ENCODE measurements at places on chromosomes 1 and 21.

DNA sequence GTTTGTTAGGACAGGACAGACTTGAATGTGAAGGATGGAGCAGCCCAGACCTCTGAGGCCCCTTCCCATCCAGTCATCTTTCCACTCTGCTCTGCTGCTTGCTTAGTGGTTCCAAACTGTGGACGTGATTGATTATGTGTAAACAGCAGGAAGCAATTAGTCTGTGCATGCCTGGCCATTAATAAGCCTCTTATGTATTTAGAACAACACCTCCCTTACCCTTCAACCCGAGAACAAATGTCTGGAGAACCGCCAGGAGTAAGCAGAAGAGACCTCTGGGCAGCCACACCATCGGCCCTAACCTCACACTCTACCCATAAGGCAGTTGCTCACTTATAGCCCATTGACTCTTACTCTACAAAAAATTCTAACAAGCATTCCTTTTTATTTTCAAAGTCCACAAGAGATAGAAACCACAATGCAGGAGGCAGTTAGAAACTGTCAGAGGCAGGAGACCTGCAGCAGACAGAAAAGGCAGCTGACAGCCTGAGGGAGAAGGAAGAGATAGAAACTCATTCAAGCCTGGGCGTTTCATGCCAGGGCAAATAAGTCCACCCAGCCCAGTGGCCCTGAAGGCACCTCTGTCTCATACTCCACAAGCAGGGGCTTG lies 5.8 kb upstream of the EPHA8 start:
- no peak for DNase-seq

DNA sequence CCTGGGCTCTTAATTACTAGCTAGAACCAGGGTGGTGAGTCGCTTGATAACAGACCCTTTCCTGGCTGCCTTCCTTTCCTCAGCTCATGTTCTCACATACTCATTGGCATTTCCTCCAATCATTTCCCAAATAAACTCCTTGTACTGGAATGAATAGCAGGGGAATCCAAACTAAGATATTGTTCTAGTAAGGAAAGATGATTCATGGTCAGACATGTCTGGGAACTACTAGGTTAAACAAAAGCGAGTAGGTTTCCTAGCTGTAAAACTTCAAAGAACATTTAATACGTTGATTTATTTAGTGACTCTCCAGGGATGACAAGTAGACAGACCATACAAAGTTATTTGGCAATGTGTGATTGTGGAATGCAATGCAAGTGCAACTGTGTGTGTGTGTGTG lies 121.2 kb upstream of the KCNJ6 start:
- no peak for DNase-seq

DNA sequence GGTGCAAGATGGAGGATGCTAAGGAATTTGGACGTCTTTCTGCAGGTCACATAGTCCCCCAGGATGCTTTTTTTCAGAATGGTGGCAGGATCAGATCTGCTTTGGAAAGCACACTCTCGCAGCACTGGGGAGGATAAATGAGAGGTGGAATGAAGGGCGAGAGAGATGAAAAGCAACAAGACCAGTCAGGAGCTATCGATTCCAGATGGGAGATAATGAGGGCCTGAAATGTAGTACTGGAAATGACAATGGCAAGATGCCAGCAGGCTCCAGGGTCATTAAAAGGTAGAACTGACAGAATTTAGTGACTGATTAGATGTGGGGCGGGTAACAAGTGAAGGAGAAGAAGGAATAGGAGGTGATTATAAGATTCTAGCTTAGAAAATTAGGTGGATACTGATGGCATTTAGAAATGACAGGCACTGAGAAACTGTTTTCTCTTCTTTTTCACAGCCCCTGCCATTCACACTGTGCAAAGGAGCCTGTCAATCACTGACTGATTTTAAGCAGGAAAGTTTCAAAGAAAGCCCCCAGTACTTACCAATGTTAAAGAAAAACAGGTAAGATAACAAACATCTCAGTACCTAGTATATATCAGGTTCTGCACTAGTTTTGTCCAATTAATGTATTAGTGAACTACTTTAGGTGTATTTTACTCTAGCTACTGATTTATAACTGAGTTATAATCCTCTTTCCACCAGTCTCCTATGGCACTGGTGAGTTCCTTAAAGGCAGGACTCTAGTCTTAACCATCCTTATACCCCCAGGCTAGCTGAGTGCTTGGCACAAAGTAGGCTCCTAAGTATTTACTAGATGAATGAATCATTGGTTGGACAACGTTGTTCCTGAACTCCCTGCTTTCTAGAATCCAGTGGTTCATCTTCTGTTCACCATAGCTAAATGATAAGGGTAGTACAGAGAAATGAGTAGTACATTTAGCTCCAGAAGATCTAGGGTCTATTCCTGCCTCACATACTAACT lies 9.2 kb downstream of the PIGM start:
- no peak for DNase-seq

- no peak for DNase-seq
Observed at GRCh38 chr1:48039088-48040054, 42.2 kb upstream of the TRABD2B start.

DNA sequence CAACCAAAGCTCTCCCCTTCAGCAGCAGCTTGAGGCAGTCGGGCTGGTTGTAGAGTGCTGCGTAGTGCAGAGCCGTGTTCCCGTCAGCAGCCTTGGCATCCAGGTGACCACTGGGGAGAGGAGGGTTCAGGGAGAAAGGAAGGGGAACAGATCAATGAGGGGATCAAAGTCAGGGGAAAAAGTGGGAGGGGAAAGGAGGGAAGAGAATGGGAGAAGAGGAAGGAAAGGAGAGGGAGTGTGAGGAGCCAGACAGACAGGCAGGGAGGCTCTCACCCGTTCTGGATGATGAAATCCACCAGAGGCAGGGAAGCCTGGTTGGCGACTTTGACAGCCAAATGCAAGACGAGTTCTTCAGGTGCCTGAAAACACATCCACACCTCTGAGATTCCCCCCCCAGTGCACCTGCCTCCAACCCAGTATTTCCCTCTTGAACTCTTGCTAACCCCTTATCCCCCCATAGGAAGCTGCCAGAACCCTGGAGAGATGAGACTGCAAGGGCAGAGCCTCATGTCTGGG lies 9.8 kb upstream of the TCEA3 start:
- DNase-seq: no peak

DNA sequence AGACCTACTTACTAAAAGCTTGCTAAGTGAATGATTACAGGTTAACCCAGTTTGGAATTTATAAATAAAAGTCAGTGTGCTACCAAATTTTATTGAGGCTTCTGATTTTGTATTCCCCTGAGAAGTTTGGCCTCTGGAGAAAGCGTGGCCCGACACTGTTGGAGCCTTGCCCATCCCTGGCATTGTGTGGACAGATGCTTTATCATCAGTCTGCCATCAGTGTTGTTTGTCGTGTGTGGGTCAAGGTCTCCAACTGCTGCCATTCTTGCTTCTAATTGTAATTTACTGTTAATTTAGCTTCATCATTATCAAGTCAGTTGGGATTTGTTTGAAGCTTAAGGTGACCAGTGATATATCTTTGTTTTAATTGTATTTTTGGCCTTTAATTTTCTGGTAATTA lies 62.0 kb upstream of the LPGAT1 start:
- DNase-seq: no peak

- no peak for DNase-seq
Observed at GRCh38 chr1:16385659-16386453, 18.8 kb downstream of the SZRD1 start.

- no peak for DNase-seq
Observed at GRCh38 chr1:6794164-6794563, 8.9 kb downstream of the CAMTA1 start.

GRCh38 chr1:36573445-36573844 lies 90.7 kb upstream of the CSF3R start:
- no peak for DNase-seq

DNA sequence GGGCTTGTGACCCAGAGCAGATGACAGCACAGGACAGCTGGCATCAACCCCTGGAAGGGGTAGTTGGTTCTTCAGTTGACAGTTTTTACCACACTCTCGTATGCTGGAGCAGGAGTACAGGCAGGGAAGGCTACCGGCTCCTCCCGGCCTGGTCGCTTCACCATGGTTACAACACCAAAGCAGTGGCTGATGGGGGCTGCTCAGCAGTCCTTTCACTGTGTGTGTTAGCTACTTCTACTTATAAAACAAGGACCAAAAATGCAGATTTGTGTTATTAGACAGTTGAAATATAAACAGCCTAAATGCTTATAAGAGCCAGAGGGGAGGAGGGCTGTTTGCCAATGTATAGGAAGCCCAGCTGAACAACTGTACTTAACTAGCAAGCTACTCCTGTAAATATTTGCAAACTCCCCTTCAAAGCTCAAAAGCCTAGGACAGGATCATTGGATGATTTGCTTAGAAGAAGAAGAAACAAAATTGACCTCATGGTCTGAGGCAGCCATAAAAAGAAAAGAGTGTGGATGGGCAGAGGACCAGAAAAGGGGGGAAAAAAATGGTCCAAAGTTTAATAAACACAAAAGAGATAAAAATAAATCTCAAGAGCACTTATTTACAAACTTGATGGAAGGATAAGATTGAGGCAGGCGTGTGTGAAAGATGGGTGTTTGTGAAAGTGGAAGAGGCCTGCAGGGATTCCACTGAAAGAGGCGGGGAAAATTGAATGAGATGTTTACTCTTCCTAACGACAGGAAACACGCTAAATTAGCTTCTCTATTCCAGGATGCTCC lies 57.1 kb downstream of the TGFB2 start:
- no peak for DNase-seq

- DNase-seq: peak; percentile 43
Observed at GRCh38 chr1:54488065-54488750, 59.8 kb upstream of the ACOT11 start.

- DNase-seq: no peak
Observed at GRCh38 chr1:61160526-61160925, 78.2 kb downstream of the NFIA start.

- DNase-seq: no peak
Observed at GRCh38 chr1:98557895-98558294, 103.6 kb upstream of the SNX7 start.

DNA sequence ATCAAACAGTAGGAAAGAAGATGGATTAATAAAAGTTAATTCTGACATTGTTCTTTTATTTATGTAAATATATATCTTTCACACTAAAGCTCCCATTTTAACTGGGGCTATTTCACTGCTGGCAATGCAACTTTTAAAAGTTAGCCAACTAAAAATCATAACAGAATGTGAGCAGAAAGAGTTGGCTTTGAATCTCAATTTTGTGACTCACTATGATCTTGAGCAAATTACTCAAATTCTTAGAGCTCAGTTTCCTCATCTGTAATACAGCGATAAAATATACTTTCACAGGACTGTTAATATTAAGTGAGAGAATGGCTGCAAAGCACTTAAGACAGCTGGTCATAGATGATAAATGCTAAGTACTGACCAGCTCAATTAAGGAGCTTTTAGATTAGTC lies 10.8 kb downstream of the EFCAB14 start:
- no peak for DNase-seq

- DNase-seq: no peak
Observed at GRCh38 chr1:205961405-205961804, 18.1 kb upstream of the SLC26A9 start.

DNA sequence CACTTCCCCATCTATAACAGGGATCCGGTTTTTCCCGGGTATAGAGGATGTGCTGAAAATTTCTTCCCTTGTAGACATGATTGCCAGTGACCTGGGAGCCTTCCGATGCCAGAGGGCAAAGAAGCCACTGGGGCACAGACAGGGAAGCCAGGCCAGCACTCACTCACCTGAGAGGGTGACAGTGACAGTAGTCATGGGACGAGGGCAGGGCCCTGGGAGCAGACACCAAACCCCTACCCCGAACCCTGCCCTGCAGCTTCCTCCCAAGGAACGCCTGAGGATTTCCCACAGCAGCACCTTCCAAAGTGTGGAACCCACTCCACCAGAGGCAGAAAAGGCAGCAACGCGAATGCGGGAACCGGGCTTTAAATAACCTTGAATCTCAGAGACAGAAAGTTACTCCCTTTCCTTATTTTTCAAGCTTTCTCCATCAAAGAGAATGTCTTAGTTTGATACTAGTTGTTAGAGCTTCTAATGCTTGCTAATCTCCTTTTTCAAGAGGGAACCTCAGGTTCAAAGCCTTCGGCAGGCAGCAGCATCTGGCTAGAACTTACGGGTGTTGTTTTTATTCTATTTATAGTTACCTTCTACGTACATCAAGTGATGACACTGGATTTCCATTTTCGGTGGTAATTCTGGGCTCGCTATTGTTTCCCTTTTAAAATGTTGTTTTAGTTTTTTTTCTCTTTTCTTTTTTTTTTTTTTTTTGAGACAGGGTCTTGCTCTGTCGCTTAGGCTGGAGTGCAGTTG lies 2.8 kb downstream of the DDOST start:
- no peak for DNase-seq

DNA sequence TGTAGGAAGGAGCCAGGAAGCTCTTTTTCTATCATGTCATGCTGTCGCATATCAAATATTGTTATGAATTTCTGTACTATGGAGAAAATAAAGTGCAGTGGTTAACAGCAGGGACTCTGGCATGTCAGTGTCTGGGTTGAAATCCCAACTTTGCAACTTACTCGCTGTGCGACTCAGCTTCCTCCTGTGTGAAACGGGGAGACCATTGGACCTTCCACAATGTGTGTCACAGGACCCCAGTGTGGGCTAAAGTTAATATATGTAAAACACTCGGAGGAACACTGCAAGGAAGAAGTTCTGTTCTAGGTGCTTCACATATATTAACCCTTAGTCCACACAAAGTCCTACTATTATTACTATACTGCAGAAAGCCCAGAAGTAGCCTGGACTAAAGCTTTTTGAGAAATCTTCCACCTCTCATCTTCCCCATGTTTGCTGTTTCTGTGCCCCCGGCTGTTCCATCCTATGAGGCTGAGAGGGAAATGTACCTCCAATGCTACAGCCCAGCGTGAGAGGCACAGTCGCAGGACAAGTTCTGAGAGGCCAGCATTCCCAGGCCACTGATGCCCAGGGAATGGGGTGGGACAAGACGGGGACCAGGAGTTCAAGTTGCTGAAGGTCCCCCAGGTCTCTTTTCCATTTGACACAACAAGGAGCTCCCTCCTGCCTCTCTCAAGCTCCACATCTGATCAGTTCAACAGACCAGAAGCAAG lies 1.9 kb downstream of the CHIT1 start:
- DNase-seq: no peak

DNA sequence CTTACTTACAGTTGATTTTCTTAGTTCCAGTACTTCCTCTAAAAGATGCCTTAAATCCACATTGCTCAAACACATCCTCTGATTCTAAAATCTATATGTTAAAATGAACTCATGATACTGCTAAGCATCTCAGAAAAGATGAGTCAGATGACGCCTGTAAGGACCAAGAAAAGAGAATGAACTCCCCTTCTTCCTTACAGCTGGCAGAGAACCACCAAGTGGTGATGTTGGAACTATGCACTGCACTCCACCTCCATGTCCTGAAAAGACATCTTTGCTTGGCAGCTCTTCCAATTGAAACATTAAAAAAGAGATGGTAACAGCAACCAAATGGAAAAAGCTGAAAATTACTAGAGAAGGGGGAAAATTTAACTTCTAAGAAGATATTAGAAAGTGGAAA lies 648.8 kb downstream of the PTPRC start:
- no peak for DNase-seq

DNA sequence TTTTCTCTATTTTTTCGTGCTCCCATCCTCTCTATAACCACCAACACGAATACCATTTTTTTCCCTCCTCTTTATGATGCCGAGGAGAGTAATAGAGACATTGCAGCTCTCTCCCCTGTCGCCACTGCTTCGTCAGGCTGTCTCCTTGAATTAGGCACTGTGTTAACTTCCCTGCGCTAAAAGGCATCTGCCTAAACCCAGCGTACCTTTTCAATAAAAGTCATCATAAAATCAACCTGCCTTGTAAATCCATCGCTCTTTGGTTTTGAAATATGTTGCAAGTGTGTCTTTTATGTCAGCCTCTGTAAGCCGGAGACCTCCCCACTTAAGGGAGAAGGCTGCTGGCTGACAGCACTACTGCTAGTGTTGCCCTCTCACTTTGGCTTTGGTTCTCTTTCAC lies 8.7 kb downstream of the RNF220 start:
- DNase-seq: no peak

Data from stimulated activated CD8-positive, alpha-beta memory T cell treated with anti-CD3 and anti-CD28 coated beads, Interleukin-15, amount 100 ng/mL, for 1 hour (primary cell).